ENCODE measurements at places on chromosomes 3 and 15. TPM values are rescaled to one million over a fixed set of nuclear protein-coding genes. Genes with fewer than 3 reads are reported as not detected.

The GPR171 gene
- not detected for total RNA-seq

The HYAL1 gene
- total RNA-seq = 2.2 TPM

The ASB14 gene
- total RNA-seq = not detected

The EPHB3 gene
- total RNA-seq = not detected

The UCN2 gene
- not detected for total RNA-seq

The BCL6 gene
- 9.6 TPM for total RNA-seq

The GPR160 gene
- total RNA-seq = 1.3 TPM

The RASL12 gene
- total RNA-seq = not detected

All from endothelial cell of umbilical vein (primary cell).